BJ (cell line): ENCODE measurements at places on chromosomes 6 and 20.

- DNase-seq: no peak
These were observed 565.9 kb upstream of the RNF217 start for GRCh38 chr6:124396361-124396760.

- peak; percentile 60 for DNase-seq
These were observed 35.4 kb upstream of the HMGN3 start for GRCh38 chr6:79269877-79270276.

DNA sequence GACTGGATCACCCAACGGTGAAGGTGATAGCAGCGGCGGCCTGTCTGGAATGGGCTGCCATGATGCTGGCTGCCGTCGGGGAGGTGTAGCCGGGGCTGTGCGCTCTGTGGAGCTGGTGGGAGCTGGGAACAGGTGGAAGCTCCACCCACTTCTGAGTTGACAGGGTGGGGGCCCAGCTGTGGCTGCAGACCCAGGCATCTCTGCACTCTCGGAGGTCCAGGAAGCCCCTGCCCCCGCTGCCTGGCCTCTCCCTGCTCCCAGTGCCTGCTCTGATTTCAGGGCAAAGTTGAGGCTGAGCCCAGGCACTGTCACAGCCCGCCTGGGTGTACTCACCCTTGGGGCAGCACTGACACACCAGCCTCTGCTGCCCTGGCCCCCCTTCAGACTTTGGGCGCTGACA, 18.1 kb upstream of the CHRNA4 start:
- DNase-seq: no peak

- DNase-seq: no peak
These were observed 53.6 kb downstream of the MBOAT1 start for GRCh38 chr6:20158676-20159075.

DNA sequence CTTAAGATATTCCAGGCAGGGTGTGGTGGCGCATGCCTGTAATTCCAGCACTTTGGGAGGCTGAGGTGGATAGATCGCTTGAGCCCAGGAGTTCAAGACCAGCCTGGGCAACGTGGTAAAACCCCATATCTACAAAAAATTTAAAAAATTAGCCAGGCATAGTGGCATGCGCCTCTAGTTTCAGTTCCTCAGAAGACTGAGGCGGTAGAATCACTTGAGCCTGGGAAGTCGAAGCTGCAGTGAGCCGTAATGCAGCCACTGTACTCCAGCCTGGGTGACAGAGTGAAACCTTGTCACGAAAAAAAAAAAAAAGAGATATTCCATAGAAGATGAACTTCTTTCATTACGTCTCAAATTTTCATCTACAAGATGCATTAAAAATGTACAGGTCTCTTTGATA, 46.7 kb upstream of the ISM1 start:
- DNase-seq: no peak

DNA sequence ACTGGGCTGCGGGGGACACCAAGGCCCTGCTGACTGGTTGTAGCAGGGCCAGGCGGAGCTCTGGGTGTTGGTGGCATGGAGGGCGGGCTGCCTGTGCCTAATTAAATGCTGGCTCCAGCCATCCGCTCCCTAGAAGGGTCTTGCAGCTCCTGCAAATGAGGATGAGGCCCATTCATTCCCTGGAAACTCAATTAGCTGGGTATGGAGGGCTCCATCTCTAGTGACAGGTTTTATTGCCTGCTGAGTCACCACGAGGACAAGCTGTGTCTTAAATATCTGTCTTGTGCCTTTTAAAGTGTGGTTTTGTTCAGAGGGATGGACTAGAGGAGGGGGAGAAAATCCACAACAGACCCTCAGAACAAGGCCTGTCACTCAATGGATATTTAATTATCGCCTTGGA, 60.9 kb downstream of the SULF2 start:
- DNase-seq: no peak

DNA sequence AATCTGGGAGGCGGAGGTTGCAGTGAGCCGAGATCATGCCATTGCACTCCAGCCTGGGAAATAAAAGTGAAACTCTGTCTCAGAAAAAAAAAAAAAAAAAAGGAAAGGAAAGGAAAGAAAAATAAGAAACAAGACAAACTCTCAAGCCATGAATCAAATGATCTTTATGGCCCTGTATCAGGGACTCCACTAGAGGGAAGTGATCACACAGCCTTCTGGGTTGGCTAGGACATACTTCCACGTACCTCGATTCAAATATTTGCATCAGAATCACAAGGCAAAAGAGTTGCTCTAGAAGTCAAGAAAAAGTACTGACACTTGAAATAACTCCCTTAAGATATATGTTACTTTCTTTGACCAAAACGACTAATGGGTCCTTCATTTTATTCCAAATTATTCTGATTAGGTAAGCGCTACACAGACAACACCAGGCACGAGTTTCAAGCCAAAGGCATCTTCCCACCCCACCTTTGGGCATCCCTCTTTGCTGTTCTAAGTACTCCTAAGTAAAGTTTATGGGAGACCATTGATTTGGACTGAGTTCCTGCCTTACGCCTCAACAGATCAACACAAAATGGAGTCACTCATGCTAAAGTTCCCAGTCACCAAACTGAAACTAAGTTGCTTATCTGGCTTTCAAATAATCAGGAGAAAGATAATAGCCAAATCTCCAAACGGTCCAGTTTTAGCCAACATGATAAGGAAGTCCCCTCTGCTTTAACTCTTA, 77.5 kb upstream of the NT5E start:
- DNase-seq: no peak

DNA sequence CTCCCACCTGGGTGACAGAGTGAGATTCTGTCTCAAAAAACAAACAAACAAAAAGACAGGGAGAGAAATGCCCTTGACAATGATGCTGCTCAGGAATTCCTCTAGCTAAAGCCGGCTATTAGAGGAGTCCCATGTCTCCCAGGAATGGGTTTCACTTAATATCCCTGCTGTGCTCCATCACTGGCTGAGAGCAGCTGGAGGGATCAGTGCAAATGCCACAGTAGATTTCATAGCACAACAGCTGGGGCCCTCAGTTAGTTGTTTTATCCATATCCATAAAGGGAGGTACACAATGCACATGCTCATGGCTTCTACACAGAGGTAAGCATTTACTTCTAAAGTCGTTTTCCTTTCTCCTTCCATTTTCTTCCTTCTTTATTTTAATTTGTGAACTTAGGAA, 742.0 kb upstream of the POU3F2 start:
- DNase-seq: no peak

- DNase-seq: no peak
These were observed 1308.0 kb downstream of the EPHA7 start for GRCh38 chr6:92111386-92111785.

GRCh38 chr6:166381733-166382499, 824 bp downstream of the MPC1 start:
- DNase-seq: no peak

DNA sequence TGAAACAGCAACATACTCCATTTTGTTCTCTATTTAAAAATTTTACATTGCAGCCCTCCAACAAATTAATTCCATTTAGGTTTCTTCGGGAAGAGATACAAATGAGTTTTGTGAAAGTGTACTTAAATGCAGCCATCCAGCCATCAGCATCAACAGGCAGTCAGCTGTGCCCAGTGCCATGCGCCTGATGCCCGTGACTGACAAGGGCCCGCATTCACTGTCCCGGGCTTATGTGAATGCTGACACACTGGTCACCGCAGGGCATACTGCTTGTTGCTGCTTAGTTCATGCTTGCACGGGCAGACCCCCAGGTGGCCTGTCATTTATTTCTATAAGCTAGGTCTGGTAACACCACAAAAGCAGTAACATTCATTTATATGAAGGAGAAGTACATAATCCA, 224.9 kb upstream of the QKI start:
- no peak for DNase-seq

GRCh38 chr20:13105864-13106457, 97.2 kb downstream of the SPTLC3 start:
- no peak for DNase-seq

- DNase-seq: no peak
These were observed 14.4 kb downstream of the DUSP22 start for GRCh38 chr6:306641-307061.

- no peak for DNase-seq
These were observed 54.3 kb downstream of the SASH1 start for GRCh38 chr6:148396926-148397325.

- no peak for DNase-seq
These were observed 3.2 kb downstream of the GNAS start for GRCh38 chr20:58855506-58856389.

DNA sequence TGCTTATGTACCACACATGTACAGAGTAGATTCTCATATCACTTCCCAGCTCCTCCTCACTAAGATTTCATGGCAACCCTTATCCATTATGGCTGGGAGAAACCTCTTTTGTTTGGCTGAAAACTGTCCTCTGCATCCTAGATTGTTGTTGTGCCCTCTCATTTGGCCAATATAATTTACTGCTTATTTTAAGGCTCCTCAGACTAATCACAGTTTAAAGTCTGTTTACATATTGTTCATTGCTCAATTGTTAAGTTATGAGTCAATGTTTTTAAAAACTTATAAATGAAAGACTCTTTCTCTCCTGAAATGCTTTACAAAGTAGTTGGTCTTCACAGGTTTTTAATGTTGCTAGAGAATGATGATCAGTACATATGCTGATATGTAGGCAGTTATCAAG, 57.3 kb downstream of the FAM83B start:
- no peak for DNase-seq

DNA sequence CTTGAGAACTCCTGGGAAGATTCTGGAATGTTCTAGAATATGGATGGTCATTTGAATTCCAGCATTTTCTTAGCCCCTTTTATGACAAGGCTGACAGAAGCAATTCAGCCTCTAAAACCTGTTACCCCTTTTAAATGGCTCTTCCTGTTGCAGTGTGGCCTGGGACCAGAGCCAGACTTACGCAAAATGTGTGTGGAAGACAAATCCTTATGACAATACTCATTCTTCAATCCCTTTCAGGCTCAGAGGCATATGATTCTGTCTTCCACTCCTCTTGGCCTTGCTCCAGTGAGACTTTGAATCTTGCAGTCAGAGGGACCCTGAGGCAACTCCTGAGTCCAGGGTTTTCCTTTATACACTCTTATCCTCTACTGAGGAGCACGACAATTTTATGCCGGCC, 287.0 kb downstream of the CLIC5 start:
- no peak for DNase-seq

GRCh38 chr20:8388141-8388540, 256.1 kb downstream of the PLCB1 start:
- DNase-seq: peak; percentile 58

DNA sequence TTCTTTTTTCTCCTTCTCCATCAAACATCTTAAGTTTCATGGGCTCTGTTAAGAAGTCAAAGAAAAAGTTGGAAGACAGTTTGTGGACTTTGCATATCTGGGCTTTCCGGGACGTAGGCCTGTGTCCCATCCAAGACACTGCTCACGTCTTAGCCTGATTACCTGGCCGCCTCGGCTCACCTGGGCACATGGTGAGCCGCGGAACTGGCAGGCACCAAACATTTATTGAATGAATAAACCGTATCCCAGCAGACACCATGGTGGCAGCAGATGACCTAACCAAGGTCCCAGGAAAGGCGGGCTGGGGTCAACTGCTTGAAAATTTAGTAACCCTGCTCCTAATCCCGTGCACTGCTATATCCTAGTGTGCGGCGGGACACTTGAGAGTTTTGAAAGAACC, 35.6 kb downstream of the GNAS start:
- no peak for DNase-seq

DNA sequence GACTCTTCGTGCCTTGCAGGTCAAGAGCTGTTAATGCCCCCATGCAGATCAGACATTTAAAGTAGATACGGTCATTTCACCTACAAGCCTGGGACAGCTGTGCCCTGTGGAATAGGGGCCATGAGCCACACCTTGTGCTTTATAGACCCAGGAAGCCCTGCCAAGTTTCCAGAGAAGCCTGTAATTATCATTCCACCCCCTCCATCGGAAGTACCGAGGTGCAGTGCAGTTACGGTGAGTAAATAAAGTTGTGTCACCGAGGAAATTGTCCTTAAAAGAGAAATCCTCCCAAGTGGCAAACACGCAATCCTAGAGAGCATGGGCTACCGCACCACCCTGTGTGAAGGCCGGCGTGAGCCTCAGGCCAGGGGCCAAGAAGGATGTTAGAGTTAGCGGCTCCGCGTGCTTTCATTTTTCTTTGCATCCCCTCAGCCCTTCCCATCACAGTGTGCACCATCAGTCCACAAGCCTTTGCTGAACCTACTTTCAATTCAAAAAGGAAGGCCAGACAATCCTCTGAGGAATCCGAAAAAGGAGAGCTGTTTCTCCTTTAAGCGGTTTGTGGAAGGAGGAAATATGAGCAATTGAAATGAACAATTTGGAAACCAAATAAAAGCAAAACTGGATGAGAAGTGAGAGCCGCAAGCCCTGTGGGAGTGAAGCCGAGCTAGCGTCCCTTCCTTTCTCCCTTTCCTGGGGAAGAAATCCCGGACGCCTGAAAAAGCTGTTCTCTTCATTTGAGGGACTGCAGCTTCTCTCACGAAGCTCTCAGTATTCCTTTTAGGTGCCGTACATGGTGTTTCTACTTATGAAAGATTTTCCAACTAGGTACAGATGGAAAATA, 183.3 kb upstream of the PDE10A start:
- no peak for DNase-seq

- no peak for DNase-seq
These were observed 530.8 kb downstream of the BCKDHB start for GRCh38 chr6:80637312-80637711.

- no peak for DNase-seq
These were observed 21.5 kb upstream of the HS3ST5 start for GRCh38 chr6:114364301-114364700.
